ENCODE measurements at places on chromosomes 7 and 10.

DNA sequence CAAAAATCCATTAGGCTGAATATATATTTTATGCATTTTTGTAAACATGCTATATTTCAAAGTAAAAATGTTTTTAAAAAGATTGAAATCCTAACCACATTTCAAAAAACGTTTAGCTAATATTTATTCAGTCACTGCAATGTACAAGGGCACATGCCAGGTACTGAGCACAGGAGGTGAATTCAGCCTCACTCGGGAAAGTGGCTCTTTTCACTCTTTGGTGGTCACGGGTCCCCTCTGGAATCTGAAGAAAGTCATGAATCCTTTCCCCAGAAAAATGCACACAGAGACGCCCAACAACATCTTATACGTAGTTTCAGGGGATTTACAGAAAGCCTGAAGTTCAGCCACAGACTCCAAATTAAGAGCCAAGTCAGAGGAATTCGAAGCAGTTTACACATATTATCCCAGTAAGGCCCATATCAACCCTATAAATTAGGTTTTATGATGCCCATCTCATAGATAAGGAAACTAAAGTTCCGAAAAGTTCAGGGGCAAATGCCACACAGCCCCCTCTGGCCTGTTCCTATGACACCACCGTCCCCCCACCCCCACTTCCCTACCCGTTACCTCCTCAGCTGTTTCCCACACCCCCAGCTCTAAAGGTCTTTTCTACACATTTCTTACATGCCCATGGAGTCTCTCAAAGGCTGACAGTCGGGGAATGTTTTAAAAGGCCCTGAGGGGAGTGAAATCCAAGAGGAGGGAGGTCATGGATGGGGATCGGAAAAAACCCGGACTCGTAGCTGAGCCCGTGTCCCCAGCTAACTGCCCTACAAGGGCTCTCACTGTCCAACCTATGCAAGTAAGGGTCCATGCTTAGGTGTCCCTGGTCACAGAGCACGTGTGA is 9.6 kb upstream of the SVOPL start:
- no peak for DNase-seq

DNA sequence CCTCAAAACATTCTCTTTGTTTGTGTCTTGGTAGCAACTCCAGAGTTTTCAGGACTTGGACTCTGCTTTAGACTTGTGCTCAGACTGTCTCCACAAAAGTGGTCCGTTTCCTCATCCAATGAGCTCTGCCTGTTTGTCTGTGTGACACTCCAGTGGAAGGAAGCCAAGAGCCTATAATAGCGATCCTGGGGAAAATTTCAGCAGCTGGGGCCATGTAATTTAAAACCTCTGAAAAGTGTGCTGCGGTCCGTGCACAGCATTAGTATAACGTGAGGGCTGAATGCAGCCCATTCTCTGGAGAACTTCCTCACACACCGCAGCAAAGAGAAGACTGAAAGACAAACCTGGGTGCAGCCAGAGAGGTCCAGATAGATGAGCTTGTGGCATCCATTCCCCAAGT is at the start of gene LRRC17:
TSS of gene LRRC17 (plus strand) at position 259 of the 400 bp plus-strand sequence. CDS start 20,914 bp downstream, outside the sequence.
- DNase-seq, result no peak

- DNase-seq, result peak; percentile 59
Measured at GRCh38 chr10:80500572-80501380, 36.9 kb upstream of the SH2D4B start.

GRCh38 chr7:38385682-38386081 is 112.2 kb upstream of the TARP start:
- no peak for DNase-seq

GRCh38 chr10:77457266-77457665 is 180.3 kb downstream of the KCNMA1 start:
- DNase-seq, result no peak

DNA sequence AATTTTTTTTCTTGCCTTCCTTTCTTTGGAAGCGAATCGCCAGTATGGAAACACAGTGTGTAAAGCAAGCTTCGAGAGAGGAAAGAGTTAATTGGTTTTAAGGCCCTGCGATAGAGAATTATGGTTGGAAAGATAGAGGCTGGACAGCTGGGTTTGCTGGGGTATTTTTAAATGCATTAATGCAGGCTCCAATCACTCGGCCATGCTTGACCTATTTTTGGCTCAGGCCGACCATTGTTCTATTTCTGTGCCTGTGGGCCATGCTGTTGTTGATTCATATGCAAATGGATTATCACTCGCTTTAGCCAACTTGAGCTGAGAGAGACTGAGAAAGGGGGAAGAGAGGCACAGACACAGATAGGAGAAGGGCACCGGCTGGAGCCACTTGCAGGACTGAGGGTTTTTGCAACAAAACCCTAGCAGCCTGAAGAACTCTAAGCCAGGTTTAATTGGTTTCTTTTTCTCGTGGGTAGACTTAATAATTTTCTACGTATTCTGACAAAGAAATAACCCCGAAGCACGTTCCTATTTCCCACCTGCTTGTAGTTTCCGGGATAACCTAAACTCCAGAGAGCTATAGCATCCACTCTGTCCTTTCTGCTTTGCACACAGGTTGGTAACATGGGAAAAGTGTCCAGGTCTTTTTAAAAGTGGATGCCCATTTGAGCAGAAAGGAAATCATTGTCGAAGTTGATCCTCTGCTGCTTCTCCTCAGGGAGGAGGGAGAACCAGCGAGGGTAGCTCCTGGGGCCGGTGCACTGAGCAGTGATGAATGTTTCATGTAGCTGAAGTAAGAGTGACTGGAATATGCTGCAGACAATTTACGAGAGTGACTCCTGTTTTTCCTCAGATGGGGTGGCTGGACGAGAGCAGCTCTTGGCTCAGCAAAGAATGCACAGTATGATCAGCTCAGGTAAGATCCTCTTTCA is at the start of gene HDAC9:
TSS of gene HDAC9 (plus strand) at position 338 of the 929 bp plus-strand sequence. CDS start at position 892, 554 bp downstream.
- DNase-seq, result peak; percentile 82

GRCh38 chr10:83680470-83680891 is 458.8 kb upstream of the GHITM start:
- DNase-seq, result peak; percentile 93

DNA sequence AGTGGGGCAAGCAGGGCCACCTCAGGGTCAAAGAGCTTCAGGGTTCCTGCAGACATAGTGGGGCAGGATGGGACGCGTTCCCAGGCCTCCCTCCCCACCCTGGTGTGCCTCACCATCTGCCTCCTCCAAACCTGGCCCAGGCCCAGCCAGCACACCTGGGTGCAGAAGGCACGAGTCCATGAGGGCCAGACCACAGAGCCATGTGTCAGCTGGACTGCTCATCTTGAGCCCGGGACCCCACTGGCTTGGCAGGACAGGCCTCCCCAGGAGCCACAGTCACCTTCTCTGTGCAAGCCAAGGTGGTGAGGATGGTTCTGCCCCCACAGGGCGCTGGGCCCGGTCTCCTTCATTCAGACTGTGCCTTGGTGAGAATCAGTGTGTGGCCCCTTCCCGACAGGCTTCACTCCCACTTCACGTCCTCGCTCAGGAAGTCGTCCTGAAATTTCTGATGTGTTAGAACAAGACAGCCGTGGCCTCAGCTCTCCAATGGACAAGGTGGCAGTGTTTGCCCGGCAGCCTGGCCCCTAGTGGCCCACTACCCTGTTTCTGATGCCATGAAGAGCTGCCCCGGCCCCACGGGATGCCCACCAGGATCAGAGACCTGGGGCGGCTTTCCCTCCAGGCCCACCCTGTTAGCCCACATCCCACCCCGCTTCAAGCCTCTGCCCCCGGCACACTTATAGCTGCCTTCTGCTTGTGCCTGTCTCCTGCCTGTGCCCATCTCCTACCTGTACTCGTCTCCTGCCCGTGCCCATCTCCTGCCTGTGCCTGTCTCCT is 59.6 kb upstream of the EBF3 start:
- DNase-seq, result no peak

DNA sequence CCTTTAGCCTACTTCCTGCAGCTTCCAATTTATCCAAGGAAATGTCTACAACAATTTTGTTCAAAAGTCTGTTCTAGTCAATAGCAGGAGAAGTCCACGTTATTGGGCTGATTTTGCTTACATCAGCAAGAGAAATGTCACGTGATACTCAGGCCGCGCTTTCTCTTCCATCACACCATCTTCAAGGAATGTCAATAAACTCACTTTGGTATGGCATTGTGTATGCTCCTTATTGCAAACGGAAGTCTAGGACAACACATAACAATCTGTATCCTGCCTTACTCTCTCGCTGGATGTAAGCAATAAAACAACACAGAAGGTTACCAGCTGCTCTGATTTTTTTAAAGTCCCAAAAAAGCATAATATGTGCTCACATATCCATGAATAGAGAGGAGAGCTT is 17.1 kb upstream of the STK17A start:
- no peak for DNase-seq

- DNase-seq, result no peak
Measured at GRCh38 chr7:16813232-16813616, 8.4 kb upstream of the AGR2 start.

- DNase-seq, result no peak
Measured at GRCh38 chr7:155850001-155850436, 37.8 kb upstream of the SHH start.

DNA sequence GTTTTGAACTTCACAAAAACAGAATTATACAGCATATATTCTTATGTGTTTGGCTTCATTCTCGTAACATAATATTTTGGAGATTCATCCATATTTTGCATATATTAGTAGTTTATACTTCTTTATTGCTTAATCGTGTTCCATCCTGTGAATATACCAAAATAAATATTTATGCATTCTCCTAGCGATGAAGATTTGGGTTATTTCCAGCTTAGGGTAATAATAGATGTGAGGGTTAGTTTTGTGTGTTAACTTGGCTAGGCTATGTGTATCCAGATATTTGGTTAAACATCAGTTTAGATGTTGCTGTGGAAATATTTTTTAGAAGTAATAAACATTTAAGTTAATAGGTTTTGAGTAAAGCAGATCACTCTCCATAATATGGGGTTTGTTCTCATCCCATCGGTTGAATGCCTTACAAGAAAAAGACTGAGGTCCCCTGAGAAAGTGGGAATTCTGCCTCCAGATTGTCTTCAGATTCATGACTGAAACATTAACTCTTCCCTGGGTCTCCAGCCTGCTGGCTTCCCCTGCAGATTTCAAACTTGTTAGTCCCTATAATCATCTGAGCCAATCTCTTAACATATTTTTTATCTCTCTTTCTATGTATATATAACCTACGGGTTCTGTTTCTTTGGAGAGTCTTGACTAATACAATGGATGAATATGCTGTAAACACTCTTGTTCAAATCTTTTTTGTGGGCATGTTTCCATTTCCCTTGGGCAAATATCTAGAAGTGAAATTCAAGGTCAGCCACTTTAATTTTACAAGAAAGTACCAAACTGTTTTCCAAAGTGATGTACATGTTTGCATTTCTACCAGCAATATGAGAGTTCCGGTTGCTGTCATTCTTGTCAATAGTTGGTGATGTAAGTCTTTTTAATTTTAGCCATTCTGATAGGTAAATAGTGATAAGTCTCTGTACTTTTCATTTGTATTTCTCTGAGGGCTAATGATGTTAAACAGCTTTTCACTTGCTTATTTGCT is 48.7 kb downstream of the PDK4 start:
- DNase-seq, result no peak

DNA sequence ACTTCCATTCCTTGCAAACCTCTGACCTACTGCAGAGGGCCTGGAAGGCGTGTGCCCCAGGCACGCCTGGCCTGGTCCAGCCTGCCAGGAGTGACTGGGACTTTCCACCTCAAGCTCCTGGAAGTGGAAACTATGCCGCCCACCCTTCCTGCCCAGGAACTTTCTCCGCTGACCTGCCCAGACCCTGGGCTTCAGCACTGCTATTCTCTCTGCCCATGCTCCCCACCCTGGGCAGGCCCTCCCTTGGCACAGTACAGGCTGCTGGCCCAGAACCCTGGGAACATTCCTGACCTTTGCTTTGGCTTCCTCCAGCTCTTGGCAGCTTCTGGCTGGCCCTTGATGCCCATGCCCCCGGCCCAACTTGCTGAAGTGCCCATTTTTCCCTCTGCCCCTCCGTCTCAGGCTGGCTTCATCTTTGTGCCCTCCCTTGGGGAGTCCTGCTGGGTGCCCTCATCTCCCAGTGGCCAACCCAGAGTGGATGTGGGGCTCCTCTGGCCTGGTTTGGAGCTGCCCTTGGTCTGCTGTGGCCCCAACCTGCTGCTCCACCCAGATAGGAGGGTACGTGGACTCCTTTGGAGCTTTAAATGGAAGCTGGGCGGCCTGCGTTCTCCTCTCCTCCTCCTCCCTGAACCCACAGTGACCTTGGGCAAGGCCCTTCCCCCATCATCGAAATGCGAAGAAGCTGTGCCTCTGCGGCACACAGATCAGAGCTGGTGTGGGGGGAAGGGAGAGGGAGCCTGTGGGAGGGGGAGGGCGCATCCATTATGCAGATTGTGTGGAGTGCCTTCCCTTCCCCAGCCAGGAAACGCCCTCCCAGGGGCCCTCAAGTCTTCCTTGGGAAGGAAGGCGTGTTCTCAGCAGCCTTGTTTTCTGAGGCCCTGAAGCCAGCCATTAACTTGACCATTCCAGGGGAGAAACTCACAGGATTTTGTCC is 3.4 kb downstream of the MMRN2 start:
- no peak for DNase-seq

DNA sequence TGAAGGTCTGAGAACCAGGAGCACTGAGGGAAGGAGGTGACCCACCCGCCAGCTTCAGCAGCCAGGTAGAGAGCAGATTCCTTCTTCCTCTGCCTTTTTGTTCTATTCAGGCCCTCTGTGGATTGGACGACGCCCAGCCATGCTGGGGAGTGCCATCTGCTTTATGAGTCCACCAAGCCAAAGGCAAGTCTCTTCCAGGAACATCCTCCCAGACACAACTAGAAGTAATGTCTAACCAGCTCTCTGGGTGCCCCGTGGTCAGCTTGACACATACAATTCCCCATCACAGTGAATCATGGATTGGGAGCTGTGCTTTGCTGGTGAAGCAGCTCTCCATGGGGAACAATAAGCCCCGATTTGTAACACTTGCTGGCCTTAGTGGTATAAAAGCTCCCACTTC is 125.2 kb downstream of the CCDC3 start:
- DNase-seq, result no peak

- DNase-seq, result no peak
Measured at GRCh38 chr7:92850516-92850915, 14.1 kb upstream of the CDK6 start.

GRCh38 chr10:110074758-110075671 is 67.2 kb downstream of the ADD3 start:
- DNase-seq, result no peak

- DNase-seq, result no peak
Measured at GRCh38 chr7:22896917-22897316, 74.3 kb upstream of the TOMM7 start.

DNA sequence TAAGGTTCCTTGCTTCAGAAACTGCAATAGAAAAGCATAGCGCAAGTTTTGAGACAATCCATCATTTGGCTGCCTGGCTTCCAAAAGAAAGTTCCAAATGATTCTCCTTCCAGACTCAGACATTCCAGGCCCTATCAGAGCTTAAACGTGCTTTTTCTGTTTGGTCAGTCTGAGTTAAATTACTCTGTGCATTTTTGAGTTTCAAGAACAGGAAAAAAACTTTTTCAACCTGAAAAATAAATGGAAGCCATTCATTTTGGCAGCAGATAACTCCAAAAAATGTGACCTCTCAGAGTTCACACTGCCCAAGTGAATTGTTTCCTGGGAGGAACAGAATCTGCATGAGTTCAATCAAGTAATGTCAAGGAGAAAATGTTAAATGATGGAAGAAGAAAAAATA is 354.2 kb downstream of the CXCL12 start:
- DNase-seq, result no peak
